Keratinocyte (primary cell): ENCODE measurements at places on chromosomes 6 and 20.
A peak's percentile ranks its signal among the peaks of the same experiment; 100 is the strongest.

DNA sequence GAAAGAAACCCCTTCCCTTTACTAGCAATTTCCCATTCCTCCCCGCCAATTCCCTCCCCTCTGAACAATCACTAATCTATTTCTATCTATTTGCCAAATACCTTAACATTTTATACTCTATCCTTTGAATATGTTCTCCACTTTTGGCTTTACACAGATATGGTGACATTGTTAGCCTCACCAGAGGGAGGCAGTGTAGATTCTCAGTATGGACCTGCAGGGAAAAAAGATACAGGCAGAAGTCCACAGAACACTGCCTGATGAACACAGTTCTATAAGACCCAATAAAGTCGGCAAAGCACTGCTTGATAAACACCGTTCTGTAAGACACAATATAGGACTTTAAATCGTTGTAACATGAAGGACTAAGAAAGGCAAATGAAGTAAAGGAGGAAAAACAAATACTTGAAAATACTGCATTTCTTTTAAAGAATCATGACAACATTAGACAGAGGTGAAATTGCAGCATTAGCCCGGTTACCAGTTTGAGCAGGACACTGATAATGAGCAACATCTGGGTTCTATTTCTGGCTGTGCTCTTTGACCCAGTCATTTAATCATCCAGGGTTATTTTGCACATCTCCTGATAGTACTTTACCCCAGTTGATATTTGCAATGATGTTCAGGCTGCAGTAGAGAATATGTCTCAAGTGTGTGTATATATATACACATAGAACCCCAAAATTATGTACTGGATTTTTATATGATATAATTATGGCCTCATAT, 296.8 kb downstream of the UTRN start:
- no peak for DNase-seq

DNA sequence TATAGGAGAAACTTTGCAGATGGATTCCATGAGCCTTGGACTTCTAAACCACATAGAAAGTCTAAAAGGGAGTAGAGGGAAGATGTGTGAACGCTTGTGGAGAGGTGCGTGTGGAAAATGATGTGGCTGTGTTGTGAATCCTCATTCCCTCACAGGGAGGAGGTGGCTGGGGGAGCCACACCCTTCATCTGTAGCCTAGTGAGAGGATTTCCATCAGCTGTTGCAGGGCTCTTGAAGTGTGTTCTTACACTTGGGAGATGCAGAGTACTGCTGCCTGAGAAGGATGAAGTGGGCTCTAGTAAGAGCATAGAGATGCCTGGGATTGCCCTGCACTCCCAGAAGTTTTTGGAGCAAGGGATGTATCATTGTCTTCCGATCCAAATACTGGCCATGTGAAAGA, 279.6 kb downstream of the QKI start:
- no peak for DNase-seq

- no peak for DNase-seq
These were observed 30.5 kb upstream of the LYRM2 start for GRCh38 chr6:89669002-89669401.

DNA sequence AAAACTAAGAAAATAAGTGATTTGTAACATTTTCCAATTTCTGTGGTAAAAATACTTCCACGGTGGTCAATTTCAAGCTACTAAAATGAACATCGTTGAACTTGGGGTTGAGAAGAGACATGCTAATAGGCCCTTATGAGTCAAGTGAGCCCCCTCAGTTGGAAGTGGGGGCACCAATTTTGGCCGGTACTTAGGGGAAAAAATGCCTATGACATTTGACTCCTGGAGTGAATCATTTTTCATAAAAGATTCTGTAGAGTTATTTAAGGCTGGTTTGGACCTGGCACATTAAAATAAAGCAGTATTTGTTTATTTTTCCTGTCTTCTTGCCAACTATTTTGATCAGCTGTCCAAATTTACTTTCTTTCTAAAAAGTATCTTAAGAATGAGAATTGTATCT, 32.4 kb upstream of the CAP2 start:
- DNase-seq, result no peak

DNA sequence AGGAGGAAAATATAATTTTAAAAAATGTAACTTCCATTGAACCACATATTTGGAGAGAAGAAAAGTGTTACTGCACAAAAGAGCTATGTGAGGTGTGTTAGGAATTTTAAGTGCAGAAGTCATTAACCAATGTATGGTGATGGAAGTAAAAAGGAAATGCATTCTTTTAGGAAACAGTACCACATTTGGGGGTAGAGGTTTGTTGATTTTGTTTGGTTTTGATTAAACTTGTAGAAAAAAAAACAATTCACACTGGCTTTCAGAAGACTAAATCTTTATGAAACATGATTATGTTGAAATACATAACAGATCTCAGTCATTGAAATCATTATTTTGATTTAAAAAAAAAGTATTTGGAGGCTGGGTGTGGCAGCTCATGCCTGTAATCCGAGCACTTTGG, 1287.0 kb upstream of the GJE1 start:
- DNase-seq, result no peak

GRCh38 chr20:16955971-16956370, 207.8 kb downstream of the OTOR start:
- no peak for DNase-seq

GRCh38 chr6:129695373-129696027, 14.5 kb downstream of the ARHGAP18 start:
- DNase-seq, result no peak

GRCh38 chr6:451336-451735, 59.8 kb downstream of the IRF4 start:
- DNase-seq, result no peak

- DNase-seq, result peak; percentile 32
These were observed 1.2 kb downstream of the CHMP4B start for GRCh38 chr20:33812152-33812849.

DNA sequence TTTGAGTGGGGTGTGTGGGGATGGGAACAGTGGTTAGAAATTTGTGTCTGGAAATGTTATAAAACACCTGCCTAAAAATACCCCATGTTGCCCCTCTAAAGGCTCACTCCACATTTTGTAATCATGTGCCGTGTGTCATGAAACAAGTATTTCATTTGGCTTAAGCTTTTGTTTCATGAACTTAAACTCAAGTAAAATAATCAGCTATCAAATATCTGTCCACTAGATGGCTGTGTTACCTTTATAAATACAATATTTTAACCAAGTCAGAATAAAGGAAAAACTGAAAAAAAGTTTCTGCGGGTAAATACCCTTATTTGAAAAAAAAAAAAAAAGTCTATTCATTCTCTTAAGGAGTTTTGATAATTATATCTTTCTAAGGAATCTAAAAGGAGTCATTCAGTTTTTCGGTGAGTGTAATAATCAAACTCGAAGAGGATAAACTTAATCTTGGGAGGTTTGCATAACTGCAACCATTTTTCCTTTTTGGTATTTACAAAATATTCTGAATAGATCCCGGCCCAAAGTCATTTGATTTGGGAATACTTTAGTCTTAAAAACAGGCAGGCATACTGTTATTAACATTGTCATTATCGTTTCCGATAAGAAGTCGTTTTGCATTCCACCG, 29.9 kb upstream of the MTRF1L start:
- no peak for DNase-seq

GRCh38 chr20:55540486-55540885, 464.8 kb downstream of the CBLN4 start:
- DNase-seq, result peak; percentile 41

DNA sequence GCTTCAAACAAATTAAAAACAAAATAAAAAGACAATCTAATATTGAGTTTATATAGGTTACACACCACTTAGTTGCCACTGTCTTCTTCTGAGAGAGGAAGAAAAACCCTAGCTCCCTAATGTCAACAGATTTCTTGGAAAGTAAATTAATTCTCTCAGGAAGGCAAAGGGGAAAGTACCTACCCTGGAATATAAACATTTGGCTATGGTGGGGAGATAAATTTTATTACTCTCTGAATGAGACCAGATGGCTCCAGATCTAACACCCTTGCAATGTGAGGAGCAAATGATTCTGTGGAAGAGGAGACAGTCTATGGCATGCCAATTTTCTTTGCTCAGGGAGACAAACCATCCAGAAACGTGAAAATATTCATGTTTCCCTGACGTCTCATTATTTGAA, 4.3 kb upstream of the IL20RA start:
- DNase-seq, result no peak

DNA sequence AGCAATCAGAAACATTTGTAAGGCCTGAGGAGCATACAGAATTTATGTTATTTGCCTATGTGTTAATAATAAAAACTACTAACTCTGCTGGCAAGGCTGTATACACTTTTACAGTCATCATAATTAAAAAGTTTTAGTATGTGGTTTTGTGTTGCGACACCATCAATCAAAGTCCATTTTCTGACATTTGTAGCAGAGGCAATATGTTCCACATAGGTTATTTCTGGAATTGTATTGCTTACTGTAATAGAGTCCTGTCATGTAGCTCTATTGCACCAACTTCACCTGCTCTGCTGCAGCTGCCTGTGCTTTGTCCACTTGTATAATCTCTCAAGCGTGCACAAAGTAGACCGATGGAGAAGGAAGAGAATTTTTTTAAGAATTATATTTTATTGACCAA, 501.8 kb downstream of the HACE1 start:
- DNase-seq, result no peak

GRCh38 chr6:130982135-130982534, 80.9 kb downstream of the EPB41L2 start:
- DNase-seq, result no peak

DNA sequence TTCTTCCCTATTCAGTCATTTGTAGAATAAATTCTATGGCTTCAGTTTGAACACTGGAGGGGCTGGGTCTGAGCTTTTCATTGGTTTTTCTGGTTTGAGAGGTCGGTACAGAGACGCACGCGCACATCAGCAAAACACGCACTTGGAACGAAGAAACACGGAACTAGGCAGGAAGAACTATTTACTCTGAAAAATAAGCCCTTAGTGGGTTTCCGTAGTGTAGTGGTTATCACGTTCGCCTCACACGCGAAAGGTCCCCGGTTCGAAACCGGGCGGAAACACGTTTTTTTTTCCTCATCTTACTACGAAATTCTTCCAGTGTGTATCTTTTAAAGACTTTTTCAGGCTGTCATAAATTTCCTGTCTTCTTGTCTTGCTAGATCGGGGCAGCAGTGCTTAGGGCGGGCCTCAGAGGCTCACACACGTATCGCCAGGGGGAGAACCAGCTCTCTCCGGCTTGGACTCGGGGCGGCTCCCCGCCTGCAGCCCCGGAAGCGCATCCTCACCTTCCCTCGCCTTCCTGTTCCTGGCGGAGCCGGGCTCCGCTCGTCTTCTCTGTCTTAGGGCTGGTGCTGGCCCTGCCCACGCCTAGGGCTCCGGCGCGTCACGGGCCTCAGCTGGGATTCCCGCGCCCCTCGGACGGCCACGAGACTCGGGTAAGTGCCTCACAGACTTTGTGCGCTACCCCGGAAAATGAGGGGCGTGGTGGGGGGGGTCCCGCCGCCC, at the start of gene HMGN4:
Gene HMGN4, plus strand, starts transcription at position 521 of the 726 bp plus-strand sequence. CDS start 6,841 bp downstream, outside the sequence.
- no peak for DNase-seq

GRCh38 chr6:105851113-105851580, 235.0 kb upstream of the PRDM1 start:
- no peak for DNase-seq

DNA sequence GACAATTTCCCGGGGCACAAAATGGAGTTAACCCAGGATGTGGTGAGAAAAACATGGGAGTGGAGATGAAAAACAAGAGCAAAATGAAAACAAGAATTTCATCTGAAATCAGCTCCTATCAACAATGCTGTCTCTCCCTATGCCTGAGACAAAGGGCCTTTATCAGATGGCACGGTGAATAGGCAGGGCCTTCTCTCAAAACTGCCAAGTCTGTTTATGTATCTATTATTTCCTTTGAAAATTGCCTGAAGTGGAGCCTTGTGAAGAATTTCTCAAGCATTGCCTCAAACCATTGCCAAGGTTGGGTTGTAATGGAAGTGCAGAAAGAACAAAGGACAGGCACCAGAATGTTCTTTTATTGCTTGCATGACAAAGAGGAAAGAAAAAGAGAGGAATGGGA, 74.7 kb downstream of the BTBD3 start:
- no peak for DNase-seq

- no peak for DNase-seq
These were observed 3.4 kb downstream of the OXT start for GRCh38 chr20:3074812-3075211.

DNA sequence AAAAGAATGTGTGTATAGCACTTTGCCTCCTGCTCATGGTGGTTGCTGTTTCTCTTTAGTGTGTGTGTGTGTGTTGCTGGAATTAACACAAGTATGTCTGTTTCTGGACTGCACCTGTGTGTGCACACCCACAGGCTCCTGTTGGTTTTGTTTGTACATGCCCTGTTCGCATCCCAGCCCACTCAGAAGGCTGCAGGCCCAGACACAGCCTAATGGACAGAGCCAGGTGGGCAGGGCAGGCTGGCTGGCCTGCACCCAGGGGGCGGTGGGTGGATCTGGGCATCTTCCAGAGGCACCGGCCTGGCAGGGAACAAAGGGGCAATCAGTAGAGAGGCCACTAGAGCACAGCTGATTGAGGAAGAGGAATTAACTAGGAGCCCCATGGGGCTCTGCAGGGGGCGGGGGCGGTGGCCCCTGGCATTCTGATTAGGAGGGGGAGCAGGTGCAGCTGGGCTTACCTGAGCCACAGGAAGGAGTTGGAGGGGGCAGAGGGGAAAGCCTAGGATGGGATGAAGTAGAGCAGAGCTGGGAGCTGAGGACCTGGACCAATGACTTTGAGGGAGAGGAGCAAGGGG, 21.9 kb downstream of the CD40 start:
- peak; percentile 17 for DNase-seq

- DNase-seq, result peak; percentile 36
These were observed at the start of gene TRIM38 for GRCh38 chr6:25962149-25963127. TRIM38 (plus strand) TSS chr6:25962802; CDS start chr6:25966523, 3,721 bp downstream.

- DNase-seq, result no peak
These were observed 17.5 kb downstream of the ATXN1 start for GRCh38 chr6:16743664-16744210.
